Suppressor macrophage treated with lipopolysaccharide for 4 hours (primary cell): ENCODE measurements at places on chromosomes 3 and 15.

GRCh38 chr3:32297366-32297765 is 58.9 kb downstream of the CMTM8 start:
- no peak for DNase-seq

DNA sequence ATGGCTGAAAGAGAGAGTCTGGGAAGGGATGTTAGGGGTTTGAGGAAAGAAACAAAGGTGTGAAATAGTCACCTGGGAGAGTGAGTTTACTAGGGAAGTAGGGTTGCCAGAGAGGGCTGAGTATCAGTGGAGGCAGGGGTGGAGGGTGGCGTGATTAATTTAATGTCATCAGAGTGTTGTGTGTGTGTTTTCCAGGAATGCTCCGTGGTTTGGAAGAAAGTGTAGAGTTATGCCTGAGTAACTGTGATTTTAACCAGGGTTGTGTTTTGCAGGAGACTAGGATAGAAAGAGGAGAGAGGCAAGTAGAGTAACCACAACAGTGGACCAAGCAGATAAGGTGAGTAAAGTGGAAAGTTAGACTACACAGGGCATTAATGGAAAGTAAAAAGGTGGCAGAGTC is 27.2 kb downstream of the PLD1 start:
- DNase-seq: no peak

DNA sequence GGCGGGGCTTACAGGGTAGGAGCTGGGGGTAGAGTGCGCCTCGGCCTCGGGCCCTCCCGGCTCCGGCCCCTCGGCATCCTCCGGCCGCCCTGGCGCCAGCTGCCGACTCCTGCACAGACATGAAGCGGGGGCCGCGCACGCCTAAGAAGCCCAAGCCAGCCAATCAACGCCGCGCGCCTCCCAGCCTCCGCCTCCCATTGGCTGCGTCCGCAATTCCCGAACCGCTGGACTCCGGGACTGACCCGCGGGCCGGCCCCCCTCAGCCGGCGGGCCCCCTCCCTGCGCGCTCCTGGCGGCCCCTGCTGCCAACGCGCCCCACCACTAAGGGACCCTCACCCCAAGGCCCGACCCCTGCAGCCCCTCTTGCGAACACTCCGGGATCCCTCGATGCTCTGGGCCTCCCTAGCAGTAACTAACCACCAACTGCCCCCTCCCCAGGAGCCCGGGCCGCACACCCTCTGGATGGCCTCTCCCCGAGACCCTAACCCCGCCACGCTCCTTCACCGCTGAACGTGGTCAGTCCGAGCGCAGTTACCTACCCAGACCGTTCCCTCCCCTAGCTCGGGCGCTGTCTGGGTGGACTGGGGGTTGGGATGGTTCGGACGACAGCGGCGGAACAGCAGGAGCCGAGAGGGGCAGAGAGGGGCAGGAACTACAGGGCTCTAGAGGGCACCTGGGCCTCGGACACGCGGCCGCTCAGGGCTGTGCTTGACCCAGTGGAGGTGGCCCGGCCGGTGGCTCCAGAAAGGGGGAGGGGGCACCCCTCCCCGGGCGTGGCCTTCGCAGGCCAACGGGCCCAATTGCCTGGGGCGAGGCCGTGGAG is 5.0 kb downstream of the GATA2 start:
- peak; percentile 72 for DNase-seq

DNA sequence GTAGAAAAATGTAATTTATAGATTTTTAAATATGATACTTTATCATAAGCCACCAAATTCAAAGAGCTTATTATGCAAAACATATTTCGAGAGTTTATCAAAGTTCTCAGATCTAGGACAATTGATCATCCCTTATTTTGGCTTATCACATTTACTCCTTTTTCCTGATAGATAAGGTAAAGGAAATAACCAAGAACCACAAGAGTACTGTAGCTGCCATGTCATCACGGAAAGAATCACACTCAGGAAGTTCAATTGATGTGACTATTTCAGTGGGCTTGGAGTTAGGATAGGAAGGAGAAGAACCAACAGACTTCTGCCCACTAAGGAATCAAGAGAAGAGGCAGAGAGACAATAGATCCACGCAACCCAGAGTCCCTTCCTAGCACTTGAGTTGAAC is 142.7 kb upstream of the TMCO5A start:
- no peak for DNase-seq

DNA sequence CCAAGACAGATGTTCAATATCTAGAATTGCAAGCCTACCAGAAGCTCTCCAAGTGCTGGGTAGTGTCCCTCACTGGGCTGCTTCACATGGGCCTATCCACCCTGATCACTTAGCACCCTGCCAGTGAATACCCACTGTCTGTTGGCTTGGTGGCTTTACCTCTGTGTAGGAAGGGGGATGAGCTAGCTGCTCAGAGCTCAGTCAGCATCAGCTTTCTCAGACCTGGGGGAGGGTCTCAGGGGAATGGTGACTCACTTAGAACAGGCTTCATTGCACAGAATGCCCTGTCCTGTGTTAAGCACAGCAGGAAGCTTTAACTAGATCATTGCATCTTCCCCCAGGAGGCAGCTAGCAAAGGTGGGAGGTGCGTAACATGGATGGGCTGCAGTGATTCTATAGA is 209.8 kb downstream of the PDCD6IP start:
- no peak for DNase-seq

DNA sequence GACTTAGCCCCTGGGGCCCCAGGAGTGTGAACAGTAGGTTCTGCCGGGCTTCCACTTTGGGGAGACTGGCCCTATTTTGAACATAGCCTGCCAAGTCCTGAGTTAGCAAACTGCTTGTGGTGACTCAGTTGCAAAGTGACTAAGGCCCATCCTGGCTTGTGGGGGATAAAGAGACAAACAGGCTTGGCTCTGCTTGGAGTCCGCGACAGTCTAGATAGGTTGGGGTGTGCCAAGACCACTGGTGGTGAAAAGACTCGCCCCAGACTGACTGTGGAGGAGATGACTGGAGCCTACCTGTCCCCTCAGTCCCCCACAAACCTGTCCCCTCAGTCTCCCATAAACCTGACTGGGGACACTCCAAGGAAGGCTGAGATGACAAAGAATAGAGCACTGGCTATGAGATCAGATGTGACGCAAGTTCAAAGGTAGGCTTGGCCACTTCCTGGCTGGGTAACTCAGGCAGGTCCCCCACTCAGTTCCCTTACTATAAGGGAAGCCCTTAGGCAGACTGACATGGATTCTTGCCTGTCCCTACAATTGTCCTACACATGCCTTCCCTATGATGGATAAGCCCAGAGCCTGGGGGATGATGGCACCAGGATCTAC is 4.3 kb downstream of the DNASE1L3 start:
- DNase-seq: peak; percentile 35
